Caco-2 (cell line): ENCODE measurements at places on chromosomes 13 and 19.

- no peak for DNase-seq
These were observed 200.9 kb upstream of the TMTC4 start for GRCh38 chr13:100875392-100876043.

- peak; percentile 68 for DNase-seq
These were observed 5.0 kb downstream of the PPP1R37 start for GRCh38 chr19:45097776-45098520.

DNA sequence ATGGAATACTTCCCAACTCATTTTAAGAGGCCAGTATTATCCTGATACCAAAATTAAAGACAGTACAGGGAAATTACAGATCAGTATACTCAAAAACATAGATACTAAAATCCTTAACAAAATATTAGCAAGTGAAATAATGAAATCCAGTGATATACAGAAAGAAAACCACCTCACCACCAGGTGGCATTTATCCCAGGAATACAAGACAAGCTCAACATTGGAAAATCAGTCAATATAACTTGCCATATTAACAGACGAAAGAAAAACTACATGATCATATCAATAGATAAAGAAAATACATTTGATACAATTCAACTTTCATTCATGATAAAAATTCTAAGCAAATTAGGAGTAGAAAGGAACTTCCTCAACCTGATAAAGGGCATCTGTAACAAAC is 6.7 kb upstream of the GNA15 start:
- DNase-seq: peak; percentile 29

DNA sequence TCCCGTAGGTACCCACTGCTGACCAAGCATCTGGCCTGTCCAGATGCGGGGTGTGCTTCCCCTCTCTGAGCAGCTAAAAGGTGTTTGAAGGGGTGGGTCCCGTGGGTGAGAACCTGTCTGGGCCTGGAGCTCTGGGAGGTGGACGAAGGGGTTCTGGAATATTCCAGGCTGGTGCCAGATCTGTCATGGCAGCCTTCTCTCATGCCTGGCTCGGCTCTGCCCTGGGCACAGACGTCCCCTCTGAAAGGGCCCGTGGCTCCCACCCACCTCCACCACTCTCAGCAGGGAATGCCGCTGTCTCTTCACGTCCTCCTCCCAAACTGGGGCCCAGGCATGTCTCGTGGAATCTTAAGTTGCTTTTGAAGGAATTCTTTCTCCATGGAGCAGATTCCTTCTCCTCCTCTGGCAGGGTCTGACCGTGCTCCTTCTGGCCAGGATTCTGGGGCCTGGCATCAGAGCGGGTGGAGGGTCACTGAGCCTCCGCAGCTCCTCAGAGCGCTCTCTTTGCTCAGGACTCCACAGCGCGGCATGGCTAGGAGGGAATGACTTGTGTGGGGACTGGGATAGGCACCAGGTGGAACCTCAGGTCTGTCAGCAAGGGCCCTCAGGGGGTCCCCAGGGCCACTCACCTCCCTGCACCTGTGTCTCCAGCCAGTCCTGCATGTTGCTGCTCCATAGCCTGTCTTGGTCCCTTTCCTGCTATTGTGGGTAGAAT is 5.9 kb upstream of the MCF2L start:
- no peak for DNase-seq

GRCh38 chr19:18102916-18103542 is 5.5 kb downstream of the MAST3 start:
- no peak for DNase-seq

GRCh38 chr13:30266756-30267155 is 40.6 kb downstream of the KATNAL1 start:
- DNase-seq: no peak
